Activated CD8-positive, alpha-beta T cell treated with anti-CD3 and anti-CD28 coated beads, Interleukin-2, amount 10 ng/mL, durations not matched to agents 7 days and 5 days (primary cell): ENCODE measurements at places on chromosomes 16 and 17.
A peak's percentile ranks its signal among the peaks of the same experiment; 100 is the strongest.

- H3K27ac ChIP-seq, result no peak overlapping the region
- peaks cover 7% of the 10 kb centered on the region for H3K4me1 ChIP-seq
- peaks cover 24% of the 10 kb centered on the region for H3K27me3 ChIP-seq
- DNase-seq, result no peak
- no peak overlapping the region for H3K4me3 ChIP-seq
- no peaks in the 10 kb centered on the region for H3K36me3 ChIP-seq
Observed at GRCh38 chr17:55427587-55427882, 5.9 kb upstream of the MMD start.

DNA sequence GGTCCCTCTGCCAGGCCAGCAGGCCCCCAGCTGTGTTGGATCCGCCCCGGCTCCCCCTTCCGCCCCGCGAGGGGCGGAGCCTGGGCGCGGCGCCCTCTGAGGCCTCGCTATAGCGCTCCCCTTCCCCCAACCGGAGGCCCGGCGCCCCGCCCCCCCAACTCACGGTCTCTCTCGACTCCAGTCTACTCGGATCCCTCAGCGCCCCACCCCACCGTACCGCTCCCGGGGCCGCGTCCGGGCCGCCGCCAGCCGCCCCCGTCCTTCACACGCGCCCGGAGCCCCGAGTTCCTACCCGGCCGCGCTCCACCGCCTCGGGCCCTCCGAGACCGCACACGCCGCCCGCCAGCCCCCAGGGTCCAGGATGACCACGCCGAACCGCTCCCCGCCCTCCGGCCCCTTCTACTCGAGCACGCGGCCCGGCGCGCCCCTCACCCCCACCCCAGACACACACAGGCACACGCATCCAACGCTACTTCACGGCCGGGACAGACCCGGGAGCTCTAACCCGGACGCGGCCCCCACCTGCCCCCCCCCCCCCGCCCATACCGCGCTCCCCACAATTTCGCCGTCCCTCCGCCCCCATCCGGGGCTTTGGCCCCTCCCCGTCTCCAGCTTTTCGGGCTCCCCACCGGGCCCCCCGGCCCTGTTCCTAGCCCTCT lies 1.4 kb downstream of the PHF23 start:
- peaks cover 58% of the 10 kb centered on the region for H3K36me3 ChIP-seq
- peak overlapping the region; percentile 98 for H3K4me3 ChIP-seq
- peaks cover 67% of the 10 kb centered on the region for H3K4me1 ChIP-seq
- H3K27ac ChIP-seq, result peak overlapping the region; percentile 91
- H3K27me3 ChIP-seq, result no peaks in the 10 kb centered on the region
- DNase-seq, result peak; percentile 90

DNA sequence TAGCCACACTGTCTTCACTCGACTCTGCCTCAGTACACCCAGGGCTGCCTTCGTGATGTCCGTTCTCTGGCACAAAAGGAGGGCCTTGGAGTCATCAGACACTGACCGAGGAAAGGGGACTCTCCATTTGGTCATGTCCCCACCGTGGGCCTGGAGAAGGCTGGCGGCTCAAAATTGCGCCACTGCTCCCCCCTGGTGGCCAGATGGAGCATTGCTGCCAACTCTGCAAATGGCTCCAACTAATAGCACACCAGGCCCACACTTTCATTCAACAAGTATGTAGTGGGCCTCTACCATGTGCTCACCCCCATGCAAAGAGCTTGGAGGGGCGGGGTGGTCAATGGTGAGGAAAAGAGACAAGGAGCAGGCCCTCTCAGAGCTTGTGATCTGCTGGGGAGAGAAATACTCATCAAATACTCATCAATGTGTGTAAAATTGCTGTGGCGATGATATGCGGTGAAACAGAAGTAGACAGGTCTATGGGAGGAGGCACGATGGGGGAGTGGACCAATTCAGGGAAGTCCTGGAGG lies 5.2 kb upstream of the GRIN2C start:
- peaks cover 18% of the 10 kb centered on the region for H3K36me3 ChIP-seq
- H3K4me1 ChIP-seq, result peaks cover 23% of the 10 kb centered on the region
- H3K27me3 ChIP-seq, result peaks cover 18% of the 10 kb centered on the region
- no peak overlapping the region for H3K4me3 ChIP-seq
- no peak overlapping the region for H3K27ac ChIP-seq

DNA sequence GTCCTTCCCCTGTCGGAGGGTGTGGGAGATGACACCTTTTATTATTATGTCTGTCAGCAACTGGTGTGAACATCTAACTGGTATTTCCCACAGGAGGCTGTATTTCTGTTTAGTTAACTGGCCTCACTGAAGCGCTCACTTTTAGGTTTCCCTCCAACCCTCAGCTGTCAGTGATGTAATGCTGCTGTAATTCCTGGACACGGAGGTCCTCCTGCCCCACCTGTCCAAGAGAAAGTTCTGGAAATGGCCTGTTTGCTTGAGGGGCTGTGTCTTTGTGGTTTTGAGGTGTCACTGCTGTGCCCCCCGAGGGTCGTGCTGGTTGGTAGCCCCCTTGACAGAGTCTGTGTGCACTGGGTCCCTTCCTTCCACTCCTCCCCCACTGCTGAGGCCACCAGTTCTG lies 11.5 kb downstream of the KCNJ12 start:
- H3K27ac ChIP-seq, result no peak overlapping the region
- H3K4me1 ChIP-seq, result no peaks in the 10 kb centered on the region
- no peak overlapping the region for H3K4me3 ChIP-seq
- H3K36me3 ChIP-seq, result no peaks in the 10 kb centered on the region
- DNase-seq, result no peak
- H3K27me3 ChIP-seq, result no peaks in the 10 kb centered on the region

DNA sequence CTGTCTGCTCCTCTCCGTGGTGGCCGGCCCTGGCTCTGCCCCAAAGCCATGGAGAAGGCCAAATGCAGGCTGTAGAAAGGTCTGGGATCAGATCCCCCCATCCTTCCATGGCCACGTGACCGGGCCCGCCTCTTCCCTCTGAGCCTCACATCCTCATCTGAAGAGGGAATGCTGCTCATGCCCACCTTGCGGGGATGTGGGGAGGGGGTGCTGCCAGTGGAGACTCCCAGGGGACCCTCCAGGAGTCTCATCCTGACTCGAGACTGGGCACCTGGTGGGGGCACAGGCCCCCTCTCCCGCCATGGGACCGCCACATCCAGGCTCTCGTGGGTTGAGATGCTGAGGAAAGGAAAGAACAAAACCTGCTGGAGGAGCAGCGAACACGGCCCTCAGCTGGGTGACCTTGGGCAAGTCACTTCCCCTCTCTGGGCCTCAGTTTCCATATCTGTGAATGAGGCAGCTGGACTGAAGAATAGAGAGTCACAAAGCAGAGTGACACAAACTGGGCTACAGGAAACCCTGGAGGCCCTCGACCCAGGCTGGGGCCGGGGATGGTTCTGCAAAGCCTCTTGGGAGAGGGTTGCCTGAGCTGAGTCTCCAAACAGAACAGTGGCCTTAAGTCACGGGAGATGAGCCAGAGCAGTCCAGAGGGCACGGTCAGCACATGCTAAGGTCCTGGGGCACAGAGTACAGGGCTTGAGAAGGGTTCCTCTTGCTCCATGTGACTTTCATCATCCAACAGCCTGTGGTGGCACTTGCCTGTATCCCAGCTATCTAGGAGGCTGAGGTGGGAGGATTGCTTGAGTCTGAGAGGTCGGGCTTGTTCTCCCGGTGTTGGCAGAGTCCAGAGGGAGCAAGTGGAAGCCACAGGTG lies 30.1 kb downstream of the SOCS1 start:
- H3K36me3 ChIP-seq, result peaks cover 2% of the 10 kb centered on the region
- H3K4me1 ChIP-seq, result peaks cover 85% of the 10 kb centered on the region
- H3K4me3 ChIP-seq, result peak overlapping the region; percentile 80
- DNase-seq, result peak; percentile 40
- no peaks in the 10 kb centered on the region for H3K27me3 ChIP-seq
- peak overlapping the region; percentile 99 for H3K27ac ChIP-seq

DNA sequence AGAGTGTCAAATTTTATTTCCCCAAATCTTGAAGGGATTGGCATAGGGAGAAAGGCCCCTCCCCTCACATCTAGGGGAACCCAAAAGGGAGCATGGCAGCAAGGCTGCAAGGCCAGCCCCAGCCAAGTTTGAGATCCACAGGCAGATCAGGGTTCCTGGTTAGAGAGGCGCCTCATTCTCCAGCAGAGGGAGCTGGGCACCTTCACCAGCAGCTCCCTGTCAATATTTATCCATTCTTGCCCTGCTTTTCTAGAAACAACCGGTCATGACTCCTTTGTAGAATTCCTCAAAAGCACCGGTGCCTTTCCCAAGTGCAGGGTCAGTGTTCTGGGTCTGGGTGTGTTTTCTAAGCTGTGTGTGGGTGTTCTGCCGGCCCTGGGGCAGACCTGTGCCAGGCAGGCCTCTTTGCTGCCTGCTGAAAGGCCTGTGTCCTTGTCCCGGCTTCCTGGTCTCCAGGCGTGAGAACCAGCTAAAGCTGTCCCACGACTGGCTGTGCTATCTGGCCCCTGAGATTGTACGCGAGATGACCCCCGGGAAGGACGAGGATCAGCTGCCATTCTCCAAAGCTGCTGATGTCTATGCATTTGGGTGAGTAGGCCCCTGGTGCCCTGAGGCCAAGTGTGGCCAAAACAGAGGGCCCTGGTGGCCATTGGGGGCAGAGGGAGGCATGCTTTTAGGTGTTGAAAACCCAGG lies 21.2 kb upstream of the LGALS9 start:
- no peak overlapping the region for H3K27ac ChIP-seq
- H3K36me3 ChIP-seq, result peaks cover 29% of the 10 kb centered on the region
- no peak overlapping the region for H3K4me3 ChIP-seq
- no peaks in the 10 kb centered on the region for H3K27me3 ChIP-seq
- peak; percentile 53 for DNase-seq

DNA sequence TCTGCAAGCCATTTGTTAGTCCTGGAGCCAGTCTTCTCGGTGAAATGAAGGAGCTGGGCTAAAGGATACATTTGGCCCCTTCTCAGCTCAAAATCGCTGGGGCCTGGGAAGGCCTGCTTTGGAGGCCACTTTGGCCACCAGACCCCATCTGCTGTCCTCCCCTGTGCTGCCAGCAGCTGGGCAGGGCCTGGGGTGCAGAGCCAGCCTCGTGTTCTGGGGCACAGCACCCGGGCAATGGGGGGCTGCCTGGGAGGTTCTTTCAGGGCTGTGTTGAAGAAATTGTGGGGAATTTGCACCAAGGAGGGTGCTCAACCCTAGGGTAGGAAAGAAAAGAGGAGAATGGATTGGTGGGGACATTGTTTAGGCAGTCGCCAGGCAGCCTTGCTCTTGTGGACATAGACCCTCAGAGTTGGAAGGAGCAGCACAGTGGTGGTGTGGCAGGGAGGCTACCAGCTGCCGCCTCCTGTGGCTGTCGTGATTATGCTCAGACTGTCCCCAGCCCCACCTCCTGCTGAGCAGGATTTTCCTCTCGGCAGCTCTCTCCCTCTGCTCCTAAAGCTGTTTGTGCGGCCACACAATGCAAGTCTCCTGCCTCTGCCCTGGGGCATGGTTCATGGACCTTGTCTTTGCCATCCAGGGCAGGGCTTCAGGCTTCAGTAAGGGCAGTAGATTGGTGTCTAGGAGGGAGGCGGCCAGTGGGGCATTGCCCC lies 174.8 kb downstream of the NTN1 start:
- peaks cover 1% of the 10 kb centered on the region for H3K27me3 ChIP-seq
- H3K4me3 ChIP-seq, result no peak overlapping the region
- no peaks in the 10 kb centered on the region for H3K36me3 ChIP-seq
- H3K27ac ChIP-seq, result no peak overlapping the region

GRCh38 chr17:45438931-45439610 lies 6.4 kb upstream of the ARHGAP27 start:
- no peak for DNase-seq
- H3K4me3 ChIP-seq, result no peak overlapping the region
- H3K27me3 ChIP-seq, result no peaks in the 10 kb centered on the region
- H3K4me1 ChIP-seq, result peaks cover 23% of the 10 kb centered on the region

GRCh38 chr17:79463421-79464317 lies 147.2 kb downstream of the RBFOX3 start:
- H3K27ac ChIP-seq, result no peak overlapping the region
- DNase-seq, result no peak
- H3K4me3 ChIP-seq, result no peak overlapping the region
- H3K4me1 ChIP-seq, result no peaks in the 10 kb centered on the region

- DNase-seq, result peak; percentile 58
- no peaks in the 10 kb centered on the region for H3K4me1 ChIP-seq
- H3K27ac ChIP-seq, result no peak overlapping the region
Observed at GRCh38 chr17:81200695-81201580, 21.8 kb downstream of the CEP131 start.

GRCh38 chr17:30969989-30970830 lies 629 bp upstream of the RNF135 start:
- peak overlapping the region; percentile 93 for H3K27ac ChIP-seq
- DNase-seq, result peak; percentile 32
- peaks cover 37% of the 10 kb centered on the region for H3K4me1 ChIP-seq
- peaks cover 10% of the 10 kb centered on the region for H3K27me3 ChIP-seq
- peaks cover 12% of the 10 kb centered on the region for H3K36me3 ChIP-seq
- peak overlapping the region; percentile 88 for H3K4me3 ChIP-seq

- H3K4me3 ChIP-seq, result no peak overlapping the region
- H3K36me3 ChIP-seq, result no peaks in the 10 kb centered on the region
- peaks cover 2% of the 10 kb centered on the region for H3K27me3 ChIP-seq
- no peak overlapping the region for H3K27ac ChIP-seq
- no peaks in the 10 kb centered on the region for H3K4me1 ChIP-seq
- DNase-seq, result no peak
Observed at GRCh38 chr16:77680496-77680895, 41.8 kb upstream of the NUDT7 start.

DNA sequence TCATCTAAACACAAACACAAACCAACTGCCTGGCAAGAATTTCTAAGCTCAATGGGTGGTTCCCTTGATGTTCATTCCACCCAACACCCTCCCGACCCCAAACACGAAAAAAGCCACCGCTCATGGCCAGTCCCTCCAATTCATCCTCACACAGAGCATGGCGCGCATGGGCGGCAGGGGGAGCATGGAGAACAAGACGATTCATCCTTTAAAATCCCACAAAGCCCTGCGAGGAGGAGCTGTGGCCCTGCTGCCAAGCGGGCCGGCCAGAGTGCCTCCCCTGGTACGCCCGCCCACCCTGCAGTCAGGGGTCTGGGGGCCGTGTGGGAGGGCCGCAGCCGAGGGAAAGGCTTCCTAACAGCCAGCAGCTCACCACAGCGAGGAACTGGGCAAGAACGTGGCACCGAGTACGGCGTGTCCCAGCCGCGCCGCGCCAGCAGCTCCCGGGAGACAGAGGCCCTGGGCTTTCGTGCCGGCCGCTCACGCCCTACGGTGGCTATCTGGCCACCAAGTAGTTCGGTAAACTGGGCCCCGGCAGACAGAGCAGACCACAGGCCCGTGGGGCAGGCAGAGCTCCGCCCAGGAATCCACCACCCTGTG lies 60.9 kb downstream of the KLHDC4 start:
- H3K27me3 ChIP-seq, result no peaks in the 10 kb centered on the region
- H3K4me3 ChIP-seq, result no peak overlapping the region
- no peak overlapping the region for H3K27ac ChIP-seq
- DNase-seq, result no peak
- peaks cover 38% of the 10 kb centered on the region for H3K36me3 ChIP-seq
- peaks cover 42% of the 10 kb centered on the region for H3K4me1 ChIP-seq

GRCh38 chr16:1458336-1458976 lies 14.1 kb upstream of the CCDC154 start:
- no peaks in the 10 kb centered on the region for H3K27me3 ChIP-seq
- no peak overlapping the region for H3K4me3 ChIP-seq
- H3K36me3 ChIP-seq, result no peaks in the 10 kb centered on the region
- DNase-seq, result no peak

- H3K36me3 ChIP-seq, result peaks cover 48% of the 10 kb centered on the region
- peaks cover 34% of the 10 kb centered on the region for H3K4me1 ChIP-seq
- DNase-seq, result peak; percentile 66
- no peak overlapping the region for H3K4me3 ChIP-seq
- H3K27ac ChIP-seq, result no peak overlapping the region
Observed at GRCh38 chr17:17812211-17813054, 24.4 kb downstream of the SREBF1 start.
